Muscle of back (tissue), 13 donors: ENCODE measurements at places on chromosomes 5 and 9.

DNA sequence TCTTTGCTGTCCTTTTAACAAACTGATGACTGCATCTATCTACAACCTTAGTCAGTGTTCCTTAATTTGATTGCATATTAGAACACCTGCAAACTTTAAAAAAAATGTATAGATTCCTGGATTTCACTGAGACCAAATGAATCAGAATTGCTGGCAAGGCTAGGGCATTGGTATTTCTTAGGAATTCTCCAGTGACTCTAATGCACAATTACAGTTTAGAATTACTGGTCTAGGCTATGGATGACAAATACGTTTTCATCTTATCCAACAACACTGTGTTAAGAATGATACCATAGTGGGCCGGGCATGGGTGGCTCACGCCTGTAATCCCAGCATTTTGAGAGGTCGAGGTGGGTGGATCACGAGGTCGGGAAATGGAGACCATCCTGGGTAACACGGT lies 545.9 kb upstream of the RIOK2 start:
- no peak for DNase-seq

- DNase-seq: no peak
These were observed 509.2 kb downstream of the ZNF608 start for GRCh38 chr5:124237206-124237695.

- no peak for DNase-seq
These were observed 79.8 kb downstream of the LMX1B start for GRCh38 chr9:126693428-126693944.

DNA sequence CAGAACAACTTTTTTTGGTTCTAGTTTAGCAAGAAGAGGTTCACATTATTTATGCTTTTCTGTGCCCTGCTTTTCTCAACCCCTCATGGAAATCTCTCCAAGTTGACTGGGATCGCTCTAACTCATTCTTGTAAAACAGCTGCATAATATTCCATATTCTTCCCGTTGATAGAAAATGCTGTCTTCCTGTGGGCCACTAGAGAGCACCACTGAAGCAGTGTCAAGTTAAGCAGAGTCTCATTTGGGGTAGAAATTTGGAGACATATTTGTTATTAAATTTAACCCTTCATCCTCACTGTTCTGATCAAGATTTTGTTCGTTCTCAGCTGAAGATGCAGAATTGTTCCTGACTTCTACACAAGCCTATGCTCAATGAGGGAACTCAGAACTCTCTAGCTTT lies 140.1 kb downstream of the CEMIP2 start:
- DNase-seq: no peak

DNA sequence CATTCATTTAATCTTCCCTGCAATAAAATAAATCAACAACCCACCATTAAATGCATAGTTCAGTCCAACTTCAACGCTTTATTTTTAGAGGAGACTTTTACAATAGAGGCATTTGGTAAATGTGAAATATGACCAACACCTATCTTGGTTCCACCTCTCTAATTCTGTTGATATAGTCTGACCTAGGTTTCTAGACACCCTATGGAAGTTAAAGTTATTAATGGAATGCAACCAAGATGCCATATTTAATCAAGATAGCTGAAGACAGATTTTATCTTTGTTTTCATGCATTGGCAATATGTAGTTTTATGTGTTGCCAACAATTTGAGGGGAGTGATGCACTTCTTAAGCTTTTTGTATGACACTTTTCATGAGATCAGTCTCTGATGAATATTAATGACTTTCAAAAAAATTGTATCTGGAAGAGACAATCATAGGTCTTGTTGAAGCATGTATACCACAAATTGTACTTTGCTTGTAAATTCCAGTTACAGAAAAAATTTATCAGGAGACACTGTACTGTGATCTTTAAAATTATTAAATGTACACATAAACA lies 101.7 kb upstream of the IFNK start:
- DNase-seq: no peak

GRCh38 chr9:93126151-93126781 lies 7.8 kb downstream of the NINJ1 start:
- no peak for DNase-seq
